ENCODE measurements at places on chromosomes 16 and 17.

DNA sequence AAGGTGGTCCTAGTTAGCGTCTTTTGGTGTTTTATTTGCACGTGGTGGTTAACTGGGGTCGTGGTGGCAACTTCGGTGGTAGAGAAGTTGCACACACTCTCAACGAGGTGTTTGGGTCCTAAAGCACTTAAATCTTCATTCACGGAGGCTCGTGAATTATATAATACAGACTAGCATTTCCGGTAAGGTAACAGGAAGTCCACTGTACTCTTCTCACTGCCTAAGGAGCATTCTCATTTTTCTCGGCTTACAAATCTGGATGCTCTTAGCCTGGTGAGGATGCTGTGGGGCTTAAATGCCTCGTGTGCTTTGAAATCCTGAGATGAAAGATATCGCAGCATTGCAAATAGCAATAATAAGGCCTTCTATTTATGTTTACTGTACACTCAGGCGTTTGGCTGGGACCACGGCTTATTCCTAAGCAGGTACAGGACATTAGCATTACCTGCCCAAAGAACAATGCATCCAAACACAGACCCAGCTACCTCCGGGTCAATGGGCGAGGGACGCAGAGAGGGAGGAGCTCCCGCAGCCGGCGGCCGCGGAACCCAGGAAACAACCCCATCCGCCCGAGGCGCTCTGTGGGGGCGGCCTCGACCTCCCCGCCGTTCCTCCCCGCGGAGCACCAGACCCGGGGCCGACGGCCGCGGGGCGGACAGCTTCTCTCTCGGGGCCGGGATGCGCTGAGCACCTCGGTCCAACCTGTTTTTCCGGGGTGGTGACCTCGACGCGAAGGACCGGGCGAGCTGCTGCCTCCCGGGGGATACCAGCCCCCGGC is 856 bp downstream of the DNAJA2 start:
- DNase-seq: peak; percentile 26

GRCh38 chr16:85763616-85764015 is 12.7 kb upstream of the C16orf74 start:
- DNase-seq: no peak

DNA sequence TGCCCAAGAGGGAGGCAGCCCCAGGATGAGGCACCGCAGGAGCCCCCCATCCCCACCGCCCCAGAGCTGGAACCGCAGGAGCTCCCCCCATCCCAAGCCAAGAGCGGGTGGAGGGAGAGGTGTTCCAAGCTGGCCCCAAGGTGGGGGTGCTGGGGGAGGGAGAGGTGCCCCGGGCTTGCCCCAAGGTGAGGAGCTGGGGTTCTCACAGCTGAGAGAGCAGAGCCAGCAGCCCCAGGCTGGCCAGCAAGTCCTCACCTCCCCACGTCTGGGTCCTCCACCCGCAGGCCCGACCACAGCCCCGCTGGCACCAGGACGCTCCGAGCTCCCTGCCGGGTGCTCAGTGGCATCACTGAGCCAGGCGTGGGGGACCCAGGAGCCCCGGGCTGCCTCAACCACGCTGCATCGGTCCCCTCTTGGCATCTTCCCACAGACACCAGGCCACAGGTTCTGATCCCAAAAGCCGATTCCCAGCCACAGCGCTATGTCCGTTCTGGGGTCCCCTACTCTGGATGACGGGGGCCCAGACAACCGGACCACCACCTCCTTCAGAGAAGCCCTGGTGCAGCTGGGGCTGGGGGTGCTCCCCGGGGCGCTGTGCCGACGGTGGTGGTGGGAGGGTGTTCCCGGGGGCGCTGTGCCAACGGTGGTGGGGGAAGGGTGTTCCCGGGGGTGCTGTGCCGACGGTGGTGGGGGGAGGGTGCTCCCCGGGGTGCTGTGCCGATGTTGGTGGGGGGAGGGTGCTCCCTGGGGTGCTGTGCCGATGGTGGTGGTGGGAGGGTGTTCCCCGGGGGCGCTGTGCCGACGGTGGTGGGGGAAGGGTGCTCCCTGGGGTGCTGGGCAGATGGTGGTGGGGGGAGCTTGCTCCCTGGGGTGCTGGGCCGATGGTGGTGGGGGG is 15.4 kb upstream of the WDR45B start:
- no peak for DNase-seq

DNA sequence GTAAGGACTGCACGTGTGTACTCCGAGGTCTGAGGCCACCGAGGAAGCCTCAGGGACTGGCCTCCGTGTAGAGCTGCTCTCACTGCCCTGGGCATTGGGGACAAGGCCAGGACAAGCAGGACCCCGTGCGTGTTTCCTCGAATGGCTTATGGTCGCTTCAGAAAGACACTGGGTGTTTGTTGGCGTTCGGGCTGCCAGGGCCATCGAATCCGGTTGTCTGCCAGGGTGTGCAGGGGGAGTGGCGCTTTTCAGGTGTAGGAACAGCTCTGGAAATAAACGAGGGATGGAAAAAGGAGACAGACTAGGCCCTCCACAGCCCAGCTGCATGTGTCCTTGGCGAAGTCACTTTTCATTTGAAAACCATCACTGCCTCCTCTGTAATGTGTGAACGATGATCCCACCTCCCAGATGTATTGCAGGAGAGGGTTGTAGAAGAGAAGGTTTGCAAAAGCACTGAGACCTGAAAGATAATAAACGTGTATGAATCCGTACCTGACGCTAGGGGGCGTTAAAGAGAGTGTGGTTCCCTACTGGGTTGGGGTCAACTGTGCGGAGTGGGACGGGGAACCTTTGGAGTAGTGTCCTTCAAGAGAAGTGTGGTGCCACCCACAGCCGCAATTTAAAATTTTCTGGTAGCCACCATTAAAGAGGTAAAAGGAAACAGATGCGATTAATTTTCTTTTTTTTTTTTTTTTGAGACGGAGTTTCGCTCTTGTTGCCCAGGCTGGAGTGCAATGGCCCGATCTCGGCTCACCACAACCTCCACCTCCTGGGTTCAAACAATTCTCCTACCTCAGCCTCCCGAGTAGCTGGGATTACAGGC is 2.1 kb upstream of the ZSCAN10 start:
- no peak for DNase-seq

DNA sequence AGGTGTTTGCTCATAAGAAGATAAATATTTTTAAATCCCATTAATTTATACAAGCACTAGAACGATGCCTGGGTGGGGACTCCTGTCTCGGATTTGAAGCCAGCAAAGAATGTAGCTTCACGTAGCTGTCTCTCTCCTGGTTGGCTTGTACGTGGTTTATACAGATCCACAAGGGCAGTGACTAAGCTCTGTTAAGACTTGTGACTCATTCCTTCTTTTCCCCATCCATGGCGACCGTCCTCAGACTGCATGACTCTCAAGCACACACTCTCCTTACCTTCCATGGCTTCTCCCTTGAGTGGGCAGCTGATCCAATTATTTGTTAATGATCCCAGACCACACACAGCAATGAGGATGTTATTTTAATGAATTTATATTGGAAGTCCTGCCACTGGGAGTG is 679.7 kb upstream of the SOX9 start:
- no peak for DNase-seq

DNA sequence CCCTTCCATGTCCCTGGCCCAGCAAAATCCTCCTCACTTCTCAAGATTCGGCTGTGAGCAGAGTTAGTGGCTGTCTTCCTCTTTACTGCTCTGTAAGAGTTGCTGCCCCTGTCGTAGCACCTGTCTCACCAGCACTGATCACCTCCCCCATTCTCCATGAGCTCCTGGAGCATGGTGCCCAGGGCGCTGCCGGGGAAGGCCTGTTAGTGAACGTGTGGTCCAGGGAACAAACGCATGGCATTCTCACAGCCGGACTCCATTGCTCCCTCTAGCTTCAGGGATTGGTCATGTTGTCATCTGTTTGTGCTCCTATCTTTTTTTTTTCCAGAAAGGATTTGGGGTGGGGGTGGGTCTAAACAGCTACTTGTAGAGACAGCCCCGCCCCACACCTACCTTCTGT is 141.2 kb downstream of the CMIP start:
- no peak for DNase-seq

DNA sequence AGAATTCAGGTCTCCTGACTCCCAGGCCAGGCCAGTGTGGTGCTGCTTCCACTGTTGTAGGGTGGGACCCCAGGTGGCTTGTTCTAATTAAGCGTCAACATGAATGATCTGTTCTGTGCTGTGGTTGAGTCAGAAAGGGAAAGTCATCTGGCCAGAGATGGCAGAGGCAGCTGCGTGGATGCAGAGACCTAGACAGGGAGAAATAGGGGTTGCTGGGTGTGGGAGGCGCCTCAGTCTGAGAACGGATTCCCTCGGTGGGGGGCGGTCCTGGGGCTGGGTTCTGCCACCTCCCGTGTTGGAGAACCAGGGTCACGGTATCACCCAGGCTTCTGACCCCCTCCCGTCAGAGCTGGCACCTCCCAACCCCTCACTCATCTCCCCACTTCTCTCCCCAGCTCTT is 5.6 kb downstream of the FBRS start:
- no peak for DNase-seq

DNA sequence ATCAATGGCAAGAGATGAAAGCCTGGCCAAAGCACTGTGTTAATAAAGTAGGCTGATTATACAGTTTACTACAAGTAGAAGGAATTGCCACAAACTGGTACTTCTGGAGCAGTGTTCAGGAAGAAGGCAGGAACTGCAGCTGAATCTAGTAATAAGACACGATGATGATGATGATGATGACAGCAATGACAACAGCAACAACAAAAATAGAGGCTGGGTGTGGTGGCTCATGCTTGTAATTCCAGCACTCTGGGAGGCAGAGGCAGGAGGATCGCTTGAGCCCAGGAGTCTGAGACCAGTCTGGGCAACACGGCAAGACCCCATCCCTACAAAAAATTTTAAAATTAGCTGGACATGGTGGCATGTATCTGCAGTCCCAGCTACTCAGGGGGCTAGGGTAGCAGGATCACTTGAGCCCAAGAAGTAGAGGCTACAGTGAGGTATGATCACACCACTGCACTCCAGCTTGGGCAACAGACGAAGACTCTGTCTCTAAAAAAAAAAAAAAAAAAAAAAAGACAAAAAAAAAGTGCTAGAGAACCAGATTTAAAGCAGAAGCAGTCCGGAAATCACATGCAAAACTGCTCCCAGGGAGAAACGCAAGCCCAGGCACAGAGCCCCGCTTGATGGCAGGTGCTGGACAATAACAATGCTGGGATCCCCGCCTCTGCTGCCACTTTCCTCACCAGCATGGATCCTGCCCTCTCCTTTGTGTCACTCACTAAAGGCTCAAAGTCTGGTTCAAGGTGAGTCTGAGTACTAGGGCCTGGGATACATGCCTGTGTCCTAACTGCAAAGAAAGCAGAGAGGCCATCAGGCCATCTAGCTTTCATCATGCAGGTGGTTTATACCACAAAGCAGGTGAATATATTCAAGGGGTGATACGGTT is 44.8 kb downstream of the CPPED1 start:
- DNase-seq: no peak

DNA sequence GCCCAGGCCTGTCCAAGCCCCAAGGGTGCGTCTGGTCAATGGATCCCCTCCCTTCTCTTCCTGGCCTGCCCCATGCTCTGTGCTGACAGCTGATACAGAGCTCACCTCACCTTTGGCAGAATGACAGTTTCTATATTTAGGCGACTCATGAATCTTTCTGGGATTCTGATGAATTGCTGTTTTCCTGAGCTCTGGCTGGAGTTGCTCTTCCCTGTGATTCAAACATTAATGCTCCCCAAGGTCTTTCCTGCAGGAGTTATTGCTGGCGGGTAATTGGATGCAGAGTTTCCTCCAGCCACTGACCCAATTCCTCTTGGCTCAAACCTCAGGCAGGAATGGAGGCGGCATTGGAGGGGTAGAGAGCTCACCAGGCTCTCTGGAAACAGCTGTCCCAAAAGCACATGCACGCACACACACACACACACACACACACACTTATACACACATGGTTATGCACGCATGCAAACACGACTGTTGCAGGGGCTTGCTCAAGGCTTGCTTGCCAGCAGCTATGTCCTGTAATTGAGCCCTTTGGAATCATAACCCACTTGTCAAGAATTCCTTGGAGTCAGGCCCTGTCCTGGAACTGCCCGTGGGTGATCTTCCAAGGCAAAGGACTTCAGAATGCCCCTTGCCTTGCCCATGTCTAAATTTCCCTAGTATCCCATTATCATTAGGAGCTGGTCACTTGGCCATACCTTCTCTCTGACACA is 128.8 kb downstream of the ASIC2 start:
- no peak for DNase-seq

DNA sequence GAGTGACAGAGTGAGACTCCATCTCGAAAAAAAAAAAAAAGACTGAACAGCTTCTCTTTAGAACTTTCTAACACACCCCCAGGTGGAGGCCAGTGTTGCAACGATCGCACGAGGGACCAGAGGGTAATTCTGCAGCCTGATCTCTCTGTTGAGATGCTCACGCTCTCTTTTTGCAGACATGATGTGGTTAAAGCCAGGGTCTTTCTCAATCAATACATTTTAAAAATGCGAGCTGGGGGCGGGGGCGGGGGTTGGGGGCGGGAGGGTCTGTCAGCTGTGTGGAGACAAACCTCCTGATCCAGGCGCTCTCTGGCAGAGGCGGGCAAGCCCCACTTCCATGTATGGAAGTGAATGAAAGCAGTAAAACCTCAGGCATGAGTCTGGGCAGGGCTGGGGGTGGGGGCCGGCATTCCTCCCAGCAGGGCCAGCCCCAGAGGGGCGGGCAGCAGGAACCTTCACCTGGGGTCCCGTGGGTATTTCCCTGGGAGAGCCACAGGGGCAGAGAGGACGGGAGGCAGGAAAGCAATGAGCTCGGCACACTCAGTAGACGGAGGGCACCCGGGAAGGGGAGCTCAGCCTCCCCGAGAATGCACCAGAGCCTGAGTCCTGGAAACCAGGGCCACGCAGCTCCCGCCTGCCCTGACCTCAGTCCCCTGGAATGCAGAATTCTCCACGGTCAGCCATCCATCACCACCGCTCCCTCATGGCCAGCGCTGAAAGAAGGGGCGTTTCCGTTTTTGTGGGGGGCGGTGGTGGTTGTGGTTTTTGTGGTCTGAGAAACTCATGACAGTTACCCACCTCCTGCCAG is 28.0 kb downstream of the NXN start:
- no peak for DNase-seq

- DNase-seq: no peak
These were observed 11.6 kb downstream of the MYO19 start for GRCh38 chr17:36523113-36523512.

DNA sequence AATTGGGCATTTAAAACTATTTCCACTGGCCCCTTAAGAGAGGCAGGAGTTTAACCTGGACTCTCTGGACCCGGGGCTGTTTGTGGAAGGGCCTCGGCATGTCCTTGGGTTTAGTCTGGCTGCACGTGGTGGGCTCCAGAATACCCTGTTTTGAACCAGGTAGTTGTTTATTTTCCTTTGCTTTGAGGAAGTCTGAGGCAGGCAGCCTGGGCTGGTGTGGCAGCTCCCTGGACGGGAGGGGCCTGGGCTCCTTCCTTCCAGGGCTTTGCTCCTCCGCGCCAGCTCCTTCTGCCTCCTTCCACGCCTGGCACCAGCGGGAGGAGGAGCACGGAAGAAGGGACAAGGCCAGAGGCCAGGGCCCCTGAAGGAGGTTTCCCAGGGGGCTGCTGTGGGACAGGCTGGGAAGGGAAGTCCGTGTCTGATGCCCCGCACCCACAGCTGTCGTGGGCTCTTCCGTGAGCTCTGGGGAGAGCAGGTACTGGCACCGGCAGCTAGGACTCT is 15.5 kb downstream of the BANP start:
- no peak for DNase-seq

DNA sequence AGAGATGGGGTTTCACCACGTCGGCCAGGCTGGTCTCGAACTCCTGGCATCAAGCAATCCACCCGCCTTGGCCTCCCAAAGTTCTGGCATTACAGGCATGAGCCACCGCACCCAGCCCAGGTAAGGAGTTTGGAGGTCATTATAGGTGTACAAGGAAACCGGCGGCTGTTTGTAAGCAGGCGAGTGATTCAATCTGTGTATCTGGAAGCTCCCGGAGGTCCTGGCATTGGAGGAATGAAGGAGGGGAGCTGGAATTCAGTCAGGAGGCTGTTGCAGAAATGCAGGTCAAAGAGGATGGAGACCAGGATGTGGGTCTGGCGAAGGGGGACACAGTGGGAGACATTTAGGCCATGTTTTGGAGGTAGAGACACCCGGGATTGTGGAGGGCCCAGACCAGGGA is 18.8 kb downstream of the CDC42EP4 start:
- DNase-seq: no peak
